Kidney (tissue), 22 donors: ENCODE measurements at places on chromosomes 6 and 20. TPM values are rescaled to one million over a fixed set of nuclear protein-coding genes. Genes with fewer than 3 reads are reported as not detected.

- H3K4me3 ChIP-seq = no peak overlapping the region
Measured at GRCh38 chr20:7728338-7728737, 211.9 kb downstream of the HAO1 start.

GRCh38 chr6:57172136-57173055 lies at the start of gene BAG2:
Gene BAG2, plus strand, starts transcription at chr6:57172326. Its CDS starts 372 bp downstream, at chr6:57172698.
- peak; percentile 96 for DNase-seq
- no peaks in the 10 kb centered on the region for H3K4me1 ChIP-seq
- peak within 1 kb of the TSS; percentile 68 for H3K27ac ChIP-seq
- no peaks in the 10 kb centered on the region for H3K27me3 ChIP-seq
- no peaks in the 10 kb centered on the region for H3K36me3 ChIP-seq

GRCh38 chr20:62522748-62523396 lies 47.1 kb upstream of the GATA5 start:
- no peaks in the 10 kb centered on the region for H3K4me1 ChIP-seq

DNA sequence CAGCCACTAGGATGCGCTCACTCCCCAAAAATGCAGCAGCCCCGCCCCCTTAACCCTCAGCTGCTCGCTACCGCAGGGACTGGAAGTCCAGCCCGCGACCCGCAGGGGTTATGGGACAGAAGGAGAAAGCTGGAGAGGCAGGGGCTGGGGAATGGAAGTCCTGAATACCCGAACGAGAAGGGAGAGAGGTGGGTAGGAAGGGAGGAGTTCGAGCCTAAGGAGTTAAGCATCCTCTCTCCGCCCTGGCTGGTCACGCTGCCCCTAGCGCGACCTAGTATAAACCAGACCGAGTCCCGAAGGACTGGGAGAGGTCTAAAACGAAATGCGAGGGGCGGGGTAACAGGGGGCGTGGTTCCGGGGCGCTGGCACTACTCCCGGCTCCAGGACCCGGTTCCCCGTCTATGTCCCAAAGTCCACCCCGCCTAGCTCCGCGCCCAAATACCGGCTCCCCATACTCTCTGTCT lies 448 bp upstream of the DDAH2 start:
- no peaks in the 10 kb centered on the region for H3K27me3 ChIP-seq
- H3K27ac ChIP-seq = peak overlapping the region; percentile 99
- peak; percentile 97 for DNase-seq
- H3K4me1 ChIP-seq = no peaks in the 10 kb centered on the region
- peak overlapping the region; percentile 98 for H3K4me3 ChIP-seq

DNA sequence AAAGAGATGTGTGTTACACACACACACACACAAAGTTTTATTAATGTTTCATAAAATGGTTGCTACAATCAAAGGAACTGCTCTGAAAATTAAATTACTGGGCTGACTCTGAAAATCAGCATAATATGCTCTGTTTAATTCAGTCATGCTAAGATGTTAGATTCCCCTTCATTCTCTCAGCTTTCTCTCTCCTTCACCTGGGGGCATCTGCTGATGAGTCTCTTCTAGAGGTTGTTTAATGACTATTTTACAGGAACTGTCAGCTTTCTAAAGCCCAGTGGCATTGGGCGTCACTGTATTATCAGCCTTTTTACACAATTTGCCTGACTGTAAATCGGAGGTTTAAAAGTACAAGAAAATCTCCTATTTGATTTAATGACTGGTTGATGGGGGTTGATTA lies 559.7 kb upstream of the POU3F2 start:
- no peaks in the 10 kb centered on the region for H3K4me1 ChIP-seq
- no peak for DNase-seq
- H3K36me3 ChIP-seq = no peaks in the 10 kb centered on the region
- H3K4me3 ChIP-seq = no peak overlapping the region
- no peaks in the 10 kb centered on the region for H3K27me3 ChIP-seq

- no peak for DNase-seq
- no peak overlapping the region for H3K27ac ChIP-seq
- H3K36me3 ChIP-seq = no peaks in the 10 kb centered on the region
- H3K4me3 ChIP-seq = no peak overlapping the region
- H3K4me1 ChIP-seq = no peaks in the 10 kb centered on the region
- H3K27me3 ChIP-seq = no peaks in the 10 kb centered on the region
Measured at GRCh38 chr6:5782783-5783547, 223.8 kb downstream of the NRN1 start.

DNA sequence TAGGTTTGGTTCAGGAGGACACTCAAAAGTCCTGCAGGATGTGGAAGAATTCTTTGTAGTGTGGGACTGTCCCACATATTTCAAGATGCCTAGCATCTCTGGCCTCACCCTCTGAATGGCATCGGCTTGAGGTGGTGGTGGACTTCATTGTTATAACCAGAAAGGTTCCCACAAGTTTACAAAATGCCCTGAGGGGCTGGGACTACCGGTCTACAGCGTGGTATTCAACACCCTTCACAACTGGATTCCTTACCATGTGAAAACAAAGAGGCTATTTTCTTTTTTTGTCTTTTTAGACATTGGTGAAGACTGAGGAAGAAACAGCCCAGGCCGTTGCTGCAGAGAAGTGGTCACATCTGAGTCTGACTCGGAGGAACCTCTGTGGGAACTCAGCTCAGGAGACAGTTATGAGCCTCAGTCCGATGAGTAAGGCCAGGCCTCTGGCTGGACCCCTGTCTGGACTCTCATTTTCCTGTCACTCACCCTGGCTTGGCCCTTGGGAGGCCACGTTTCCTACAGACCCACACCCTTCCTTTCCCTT lies 15.2 kb downstream of the PGBD1 start:
- no peaks in the 10 kb centered on the region for H3K4me1 ChIP-seq
- H3K4me3 ChIP-seq = no peak overlapping the region
- H3K27me3 ChIP-seq = no peaks in the 10 kb centered on the region
- no peak overlapping the region for H3K27ac ChIP-seq
- DNase-seq = no peak
- peaks cover 4% of the 10 kb centered on the region for H3K36me3 ChIP-seq

ADAM33 gene
- total RNA-seq = 4.3 TPM

L3MBTL1 gene
- 16.2 TPM for total RNA-seq

MAP1LC3A gene
- 42.5 TPM for total RNA-seq

RIMS4 gene
- 0.13 TPM for total RNA-seq

SNTA1 gene
- 12.2 TPM for total RNA-seq
